HL-60 (cell line): ENCODE measurements at places on chromosomes 3 and 15.

DNA sequence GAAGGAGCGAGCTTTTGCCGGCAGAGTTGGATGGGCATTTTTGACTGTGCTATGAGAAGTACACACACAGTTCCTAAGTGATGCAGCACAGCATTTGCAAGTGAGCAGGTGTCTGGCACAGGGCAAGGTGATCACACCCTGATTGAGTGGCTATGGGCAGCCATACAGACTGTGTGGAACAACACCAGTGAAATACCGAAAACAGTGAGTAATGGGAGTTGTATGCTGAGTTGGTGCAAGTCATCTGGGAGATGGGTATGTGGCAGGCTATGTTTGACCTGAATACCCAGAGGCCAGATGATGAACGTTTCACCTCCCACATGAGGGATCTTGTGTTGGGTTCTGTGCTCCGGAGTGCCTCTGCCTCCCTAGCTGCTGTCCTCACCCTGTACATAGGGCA is 53.5 kb upstream of the TIPARP start:
- DNase-seq, result no peak

- DNase-seq, result no peak
Measured at GRCh38 chr3:134477938-134478337, 7.8 kb downstream of the ANAPC13 start.

DNA sequence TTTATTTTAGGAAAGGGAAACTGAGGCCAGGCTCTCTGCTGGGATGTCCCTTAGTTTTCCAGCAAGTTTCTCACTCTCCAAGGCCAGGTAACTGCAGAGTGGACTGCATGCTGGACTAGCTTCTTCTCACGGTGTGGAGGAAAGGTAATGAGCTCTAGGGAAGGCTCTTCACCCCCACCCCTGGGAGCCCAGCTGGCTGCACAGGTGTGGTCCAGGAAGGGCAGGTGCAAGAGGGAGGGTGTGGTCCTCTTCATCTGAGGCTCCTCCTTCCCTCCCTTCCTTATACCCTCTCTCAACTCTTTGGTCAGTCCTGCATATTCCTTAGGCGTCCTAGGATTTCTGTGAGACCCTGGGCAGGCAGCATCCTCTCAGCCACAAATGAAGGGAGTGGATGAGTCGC is 33.9 kb downstream of the RNU5B-1 start:
- no peak for DNase-seq

DNA sequence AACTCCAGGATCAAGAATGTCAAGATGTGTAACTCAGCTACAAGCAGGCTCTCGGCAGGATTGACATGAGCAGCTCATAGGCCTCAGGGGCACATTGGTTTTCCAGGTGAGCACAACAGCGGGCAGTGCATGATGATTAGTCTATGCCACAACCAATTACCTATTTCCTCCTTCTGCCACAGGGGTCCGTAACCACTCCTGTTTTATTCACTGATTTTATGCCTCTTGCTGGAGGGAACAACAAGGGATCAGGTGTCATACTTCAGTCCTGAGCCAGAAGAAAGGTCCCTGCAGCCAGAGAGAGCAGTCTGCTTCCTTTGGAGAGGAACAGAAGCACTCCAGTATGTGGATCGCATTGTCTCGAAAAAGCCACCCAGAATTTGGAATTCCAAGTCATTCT is 35.1 kb upstream of the PTPRG start:
- DNase-seq, result no peak

DNA sequence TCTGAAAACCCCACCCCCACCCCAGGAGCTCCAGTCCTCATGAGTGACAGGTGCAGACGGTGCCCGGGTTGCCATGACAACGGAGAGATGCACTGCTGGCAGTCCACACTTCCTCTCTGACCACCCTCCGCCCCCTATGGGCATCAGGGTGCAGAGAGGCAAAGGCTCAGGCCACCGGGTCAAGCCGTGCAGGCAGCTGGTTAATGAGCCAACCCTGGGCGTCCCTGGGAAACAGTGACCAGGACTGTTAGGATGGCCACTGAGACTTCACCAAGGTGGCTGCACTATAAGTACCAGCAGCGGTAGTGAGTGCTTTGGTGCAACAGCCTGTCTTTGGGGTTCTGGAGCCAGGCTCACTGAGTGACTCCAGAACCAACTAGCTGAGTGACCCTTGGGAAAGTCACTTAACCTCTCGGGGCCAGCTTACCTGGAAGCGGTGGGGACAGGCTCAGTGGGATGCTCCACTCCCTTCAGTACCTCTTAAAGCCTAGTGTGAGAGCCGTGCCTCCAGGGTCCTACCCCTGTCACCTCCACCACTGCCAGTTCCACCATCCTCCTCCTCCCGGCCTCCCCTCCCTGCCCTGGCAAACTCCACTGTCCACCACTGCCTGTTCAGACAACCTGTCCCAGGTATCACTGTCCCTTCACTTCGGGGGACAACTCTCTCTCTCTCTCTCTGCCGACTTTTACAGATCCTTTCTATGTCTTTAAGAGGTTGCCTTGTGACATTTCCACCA is 121.0 kb upstream of the PRR20G start:
- DNase-seq, result no peak

DNA sequence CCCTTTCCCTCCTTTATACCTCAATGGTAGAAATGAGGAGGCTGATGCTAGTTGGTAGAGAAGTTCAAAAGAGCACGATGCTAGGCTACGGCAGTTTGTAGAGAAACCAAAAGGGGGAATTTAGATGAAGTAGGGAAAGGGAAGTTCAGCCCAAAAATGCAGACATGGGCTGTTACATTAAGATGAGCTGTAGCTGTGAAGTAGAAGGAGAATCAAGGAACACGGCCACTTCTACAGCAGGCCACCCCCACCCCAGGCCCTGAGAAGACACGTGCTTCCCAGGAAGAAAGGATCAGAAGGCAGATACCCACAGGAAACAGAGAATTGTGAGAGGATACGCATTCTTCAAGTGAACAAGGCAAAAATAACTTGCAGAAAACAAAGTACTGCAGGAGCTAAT is 2.1 kb upstream of the PARP14 start:
- DNase-seq, result no peak

GRCh38 chr15:27473845-27474244 is 502.9 kb downstream of the GABRG3 start:
- no peak for DNase-seq

DNA sequence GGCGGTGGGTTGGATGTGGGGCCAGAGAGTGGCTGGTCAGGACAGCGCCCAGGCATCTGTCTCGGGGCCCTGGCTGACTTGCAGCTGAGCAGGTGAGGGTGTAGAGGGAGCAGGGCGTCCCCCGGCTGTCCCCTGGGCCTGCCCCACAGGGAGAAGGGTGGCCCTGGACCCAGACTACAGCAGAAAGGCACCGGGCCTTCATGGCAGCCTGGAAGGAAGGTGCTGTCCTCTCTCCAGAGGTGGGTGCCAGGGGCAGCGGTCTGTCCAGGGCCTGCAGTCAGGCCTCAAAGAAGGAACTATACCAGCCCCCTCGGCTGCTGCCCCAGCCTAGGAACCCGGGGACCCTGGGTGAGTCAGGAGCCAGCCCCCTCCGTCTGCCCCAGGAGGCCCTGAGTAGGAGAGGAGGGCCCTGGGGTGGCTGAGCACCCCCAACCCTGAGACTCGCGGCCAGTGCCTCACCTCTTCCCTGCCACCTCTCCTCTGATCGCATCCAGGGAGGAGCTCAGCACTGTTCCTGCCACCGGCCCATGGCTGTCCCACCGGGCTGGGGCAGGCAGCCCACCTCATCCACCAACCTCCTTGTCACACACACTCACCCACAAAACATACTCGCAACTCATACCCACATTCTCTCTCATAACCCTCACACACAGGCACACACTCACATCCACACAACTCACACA is 133.5 kb downstream of the FBLN2 start:
- DNase-seq, result no peak

- DNase-seq, result no peak
Measured at GRCh38 chr3:159146856-159147435, 345.1 kb downstream of the MFSD1 start.

GRCh38 chr3:77449459-77450350 is 409.8 kb downstream of the ROBO2 start:
- no peak for DNase-seq
